Stimulated activated CD4-positive, alpha-beta T cell treated with anti-CD3 and anti-CD28 coated beads, TNF-alpha, amount 100 ng/mL, for 4 hours (primary cell): ENCODE measurements at places on chromosomes 1 and 21.

DNA sequence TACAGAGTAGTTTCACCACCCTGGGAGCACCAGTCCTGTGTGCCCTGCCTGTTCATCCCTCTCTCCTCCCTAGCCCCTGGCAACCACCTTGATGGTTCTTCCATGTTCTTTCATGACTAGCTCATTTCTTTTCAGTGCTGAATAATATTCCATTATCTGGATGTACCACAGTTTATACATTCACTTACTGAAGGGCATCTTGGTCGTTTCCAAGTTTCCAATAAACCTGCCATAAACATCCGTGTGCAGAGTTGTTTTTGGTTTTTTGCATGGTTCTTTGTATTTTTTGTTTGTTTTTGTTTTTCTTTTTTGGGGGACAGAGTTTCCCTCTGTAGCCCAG, 13.9 kb downstream of the TIAM1 start:
- DNase-seq: no peak

DNA sequence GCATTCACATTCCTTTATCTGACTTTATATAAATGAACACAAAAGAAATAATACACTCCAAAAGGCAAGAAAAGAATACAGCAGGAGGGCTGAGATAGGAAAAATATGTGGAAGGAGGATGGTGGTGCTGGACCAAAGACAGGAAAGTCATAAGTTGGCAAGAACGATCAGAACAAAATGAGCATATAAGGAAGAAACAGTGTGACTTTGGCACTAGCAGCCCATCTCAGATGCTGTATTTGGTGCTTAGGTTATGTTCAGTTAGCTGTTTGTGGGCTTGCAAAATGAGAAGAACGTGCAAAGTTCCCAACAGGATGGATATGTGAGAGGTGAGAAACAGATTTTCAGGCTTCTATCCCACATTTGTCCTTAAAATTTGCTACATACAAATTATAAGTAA, 719.8 kb upstream of the ADGRL4 start:
- DNase-seq: no peak

- no peak for DNase-seq
Measured at GRCh38 chr21:18244671-18245463, at the start of gene CHODL. Gene CHODL, plus strand, starts transcription at chr21:18244833. Its CDS starts 391 bp downstream, at chr21:18245224.

DNA sequence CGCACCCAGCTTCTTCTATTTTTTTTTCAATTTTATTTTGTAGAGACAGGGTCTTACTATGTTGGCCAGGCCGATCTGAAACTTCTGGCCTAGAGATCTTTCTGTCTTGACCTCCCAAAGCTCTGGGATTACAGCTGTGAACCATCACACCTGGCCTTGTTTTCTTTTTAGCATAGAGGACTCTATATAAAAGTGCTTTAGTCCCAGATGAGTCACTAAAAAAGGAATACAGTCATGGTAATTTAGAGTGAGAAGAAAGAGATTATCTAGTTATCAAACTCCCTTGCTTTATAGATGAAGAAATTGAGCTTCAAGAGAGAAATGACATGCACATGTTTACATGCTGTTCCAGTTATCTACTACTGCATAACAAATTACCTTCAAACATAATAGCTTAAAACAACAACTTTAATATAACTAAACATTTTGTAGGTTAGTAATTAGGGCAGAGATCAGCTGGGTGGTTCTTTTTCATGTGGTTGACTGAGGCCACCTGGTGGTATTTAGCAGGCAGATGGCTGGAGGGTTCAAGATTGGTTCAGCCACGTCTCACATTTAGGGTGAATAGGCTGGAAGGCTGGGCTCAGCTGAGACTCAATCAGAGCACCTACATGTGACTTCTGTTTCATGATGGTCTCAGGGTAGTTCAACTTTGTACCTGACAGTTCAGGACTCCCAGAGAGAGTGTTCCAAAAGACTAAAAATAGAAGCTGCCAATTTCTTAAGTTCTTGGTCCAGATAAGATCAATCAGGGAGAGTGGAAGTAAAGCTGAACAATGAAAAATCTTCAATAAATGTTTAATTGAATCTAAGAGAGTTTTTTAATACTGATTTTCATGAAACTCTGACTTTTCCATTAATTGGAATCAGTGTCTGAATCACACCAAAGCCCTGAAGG, 16.9 kb upstream of the MTF2 start:
- no peak for DNase-seq

DNA sequence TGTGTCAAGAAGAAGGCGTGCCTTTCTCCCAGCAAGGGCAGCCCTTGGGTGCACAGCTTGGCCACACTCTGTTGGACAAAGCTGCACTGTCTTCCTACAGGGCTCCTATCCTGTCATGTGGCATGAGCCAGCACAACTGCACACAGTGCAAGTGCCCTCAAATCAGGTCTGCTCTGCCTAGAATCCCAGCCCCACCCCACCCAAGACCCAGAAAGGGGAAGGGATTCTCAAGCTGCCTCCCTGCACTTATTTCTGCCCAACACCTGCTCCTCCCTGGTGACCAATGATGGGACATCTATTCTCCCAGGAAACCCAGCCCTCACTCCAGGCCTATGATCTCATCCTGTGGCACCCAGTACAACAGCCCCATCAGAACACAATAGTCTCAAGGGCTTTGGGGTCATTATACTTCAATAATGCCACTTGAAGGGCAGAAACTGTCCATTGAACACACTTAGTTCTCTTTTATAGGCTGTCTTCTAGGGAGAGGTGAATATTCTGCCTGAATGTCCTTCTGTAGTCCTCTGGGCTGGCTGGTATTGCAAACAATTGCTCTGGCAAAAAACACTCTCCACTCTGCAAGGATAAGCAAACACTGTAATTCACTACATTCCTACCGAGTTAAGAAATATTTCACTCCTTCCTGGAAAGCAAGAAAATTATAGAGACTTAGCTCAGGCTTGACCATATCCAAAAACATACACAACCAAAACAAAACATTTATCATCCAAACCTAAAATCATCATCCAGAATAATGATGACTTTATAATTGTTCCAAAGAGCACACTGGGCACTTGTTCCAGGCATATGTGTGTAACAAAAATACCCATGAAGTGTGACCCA, 43.1 kb upstream of the IGSF3 start:
- DNase-seq: no peak

DNA sequence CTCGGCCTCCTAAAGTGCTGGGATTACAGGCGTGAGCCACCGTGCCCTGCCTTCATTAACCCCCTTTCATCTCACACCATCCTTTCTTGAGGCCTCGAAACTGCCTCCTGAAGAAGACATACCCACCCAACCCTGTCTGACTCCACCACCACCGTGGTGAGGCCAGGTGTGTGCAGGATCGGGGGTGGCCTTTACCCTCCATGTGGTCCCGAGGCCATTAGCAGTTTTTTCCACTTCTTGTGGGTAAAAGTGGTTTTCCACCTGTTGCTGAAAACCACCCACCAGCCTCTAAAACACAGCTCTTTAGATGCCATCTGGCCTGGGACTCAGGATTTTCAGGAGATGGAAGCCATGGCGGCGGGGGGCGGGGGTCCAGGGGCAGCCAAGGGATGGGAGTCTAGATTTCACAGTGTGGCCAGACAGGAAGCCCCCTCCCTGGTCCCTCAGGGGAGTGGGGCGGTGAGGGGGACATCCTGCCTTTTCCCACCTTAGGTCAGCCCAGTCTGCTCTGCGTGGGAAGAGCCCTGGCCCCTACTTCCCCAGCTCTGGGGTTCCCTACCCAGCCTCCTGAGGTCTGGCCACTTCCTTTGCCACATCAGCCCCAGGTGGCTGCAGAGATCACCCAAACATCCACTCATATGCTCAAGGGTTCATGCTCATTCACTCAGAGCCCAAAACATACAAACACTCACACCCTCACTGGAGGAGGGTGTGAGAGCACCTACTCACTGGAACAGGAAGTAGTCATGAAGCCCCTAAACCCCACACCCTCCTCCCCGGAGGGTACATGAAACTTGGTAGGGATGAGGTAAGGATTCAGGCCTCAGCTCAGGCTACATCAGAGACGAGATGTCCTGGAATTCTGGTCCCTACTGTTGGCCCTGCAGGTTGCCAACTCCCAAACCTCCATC, 2.3 kb downstream of the FGR start:
- DNase-seq: no peak

DNA sequence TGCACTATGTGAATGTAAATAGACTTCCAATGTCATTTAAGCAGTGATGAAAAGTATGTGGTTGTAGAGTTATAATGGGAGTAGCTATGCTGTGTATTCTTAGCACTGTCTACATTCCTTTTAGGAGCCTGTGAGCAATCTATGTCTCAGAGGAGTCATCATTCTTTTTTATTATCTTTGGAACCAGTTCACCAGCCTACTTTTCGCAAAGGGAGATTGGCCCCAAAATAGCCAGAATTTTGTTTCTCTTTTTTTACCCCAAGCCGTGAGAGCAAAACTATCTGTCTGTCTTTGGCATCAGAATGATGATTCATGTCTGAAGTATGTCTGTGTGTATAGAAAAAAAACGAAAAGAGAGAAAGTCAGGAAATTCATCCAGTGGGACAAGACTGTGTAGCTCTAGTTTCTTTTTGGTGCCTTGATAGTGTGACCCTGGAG, 44.2 kb downstream of the OSBPL9 start:
- no peak for DNase-seq

DNA sequence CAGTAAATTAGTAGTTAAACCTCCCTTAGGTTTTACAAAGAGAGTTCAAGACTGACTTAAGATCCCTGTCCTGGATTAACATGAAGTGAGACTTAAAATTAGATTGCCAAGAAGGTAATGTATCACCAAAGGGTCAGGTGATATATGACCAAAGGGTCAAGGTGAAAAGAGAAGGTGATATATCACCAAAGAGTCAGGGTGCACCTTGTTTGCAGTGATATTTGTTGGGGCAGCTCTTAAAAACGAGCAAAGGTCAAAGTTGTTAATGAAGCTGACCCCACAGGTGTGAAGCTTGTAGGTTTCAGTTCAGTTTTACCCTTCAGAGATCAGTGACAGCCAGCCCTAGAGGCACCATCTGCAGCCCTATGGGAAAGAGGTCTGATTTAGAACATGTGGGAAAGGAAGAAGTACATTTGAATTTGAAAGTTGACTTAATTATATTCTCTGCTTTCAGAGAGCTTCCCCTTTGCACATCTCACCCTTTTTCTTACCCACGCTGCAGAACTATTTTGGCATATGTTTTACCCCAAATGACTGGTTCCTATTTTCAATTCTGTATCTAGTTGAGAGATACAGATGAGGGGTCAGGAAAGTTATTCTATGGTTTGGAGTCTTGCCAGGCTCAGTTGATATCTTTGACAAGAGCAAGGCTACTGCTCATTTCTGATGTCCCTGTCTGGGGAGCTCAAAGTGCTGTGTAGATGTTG, 170.8 kb downstream of the S1PR1 start:
- no peak for DNase-seq

GRCh38 chr1:116218922-116219321, 107.7 kb downstream of the MAB21L3 start:
- no peak for DNase-seq

GRCh38 chr21:25557180-25557579, 50.1 kb downstream of the MRPL39 start:
- DNase-seq: no peak

- DNase-seq: no peak
Measured at GRCh38 chr1:24905355-24905978, 24.6 kb downstream of the RUNX3 start.

GRCh38 chr1:242017580-242018233, 18.8 kb upstream of the MAP1LC3C start:
- peak; percentile 3 for DNase-seq

- DNase-seq: no peak
Measured at GRCh38 chr1:53319296-53320101, 8.4 kb downstream of the LRP8 start.

GRCh38 chr1:17594026-17594425, 54.5 kb downstream of the ARHGEF10L start:
- no peak for DNase-seq

DNA sequence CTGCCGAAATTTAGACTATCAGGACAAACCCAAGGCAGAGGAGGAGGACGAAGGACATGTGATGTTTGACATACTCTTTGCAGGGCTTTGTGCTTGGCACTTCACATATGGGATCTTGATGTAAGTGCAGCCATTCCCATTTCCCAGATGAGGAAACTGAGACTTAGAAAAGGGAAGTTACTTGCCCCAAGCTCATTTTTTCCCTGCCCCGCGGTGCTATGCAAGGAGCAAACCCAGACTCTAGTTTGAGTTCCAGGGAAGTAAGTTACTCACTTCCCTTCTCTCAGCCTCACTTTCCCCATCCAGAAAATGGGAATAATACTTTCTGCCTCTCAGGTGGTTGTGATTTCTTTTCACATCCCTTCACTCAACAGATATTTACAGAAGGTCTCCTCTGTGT, 4.5 kb upstream of the FOXO6 start:
- no peak for DNase-seq

DNA sequence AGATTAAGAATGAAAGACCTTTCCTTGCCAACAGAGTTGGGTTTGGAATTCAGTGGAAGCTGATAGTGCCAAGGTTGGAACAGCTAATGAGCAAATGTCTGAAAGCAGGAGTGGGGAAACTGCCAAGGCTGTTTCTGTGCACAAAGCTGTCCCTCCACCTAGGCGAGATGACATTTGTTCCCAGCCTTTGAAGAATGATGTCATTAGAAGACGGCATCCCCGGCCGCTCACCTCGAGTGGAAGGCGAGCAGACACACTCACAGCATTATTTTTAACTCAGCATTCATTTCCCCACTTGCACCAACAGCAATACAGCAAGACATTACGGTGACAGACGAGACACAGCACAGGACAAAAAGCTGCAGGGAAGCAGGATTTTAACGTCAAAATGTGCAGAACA, 463.9 kb downstream of the PCP4 start:
- no peak for DNase-seq

- no peak for DNase-seq
Measured at GRCh38 chr1:203101813-203102634, 16.2 kb upstream of the MYOG start.

- no peak for DNase-seq
Measured at GRCh38 chr1:225694151-225694603, 41.3 kb upstream of the ENAH start.

- no peak for DNase-seq
Measured at GRCh38 chr1:66505671-66506392, 28.1 kb upstream of the SGIP1 start.

DNA sequence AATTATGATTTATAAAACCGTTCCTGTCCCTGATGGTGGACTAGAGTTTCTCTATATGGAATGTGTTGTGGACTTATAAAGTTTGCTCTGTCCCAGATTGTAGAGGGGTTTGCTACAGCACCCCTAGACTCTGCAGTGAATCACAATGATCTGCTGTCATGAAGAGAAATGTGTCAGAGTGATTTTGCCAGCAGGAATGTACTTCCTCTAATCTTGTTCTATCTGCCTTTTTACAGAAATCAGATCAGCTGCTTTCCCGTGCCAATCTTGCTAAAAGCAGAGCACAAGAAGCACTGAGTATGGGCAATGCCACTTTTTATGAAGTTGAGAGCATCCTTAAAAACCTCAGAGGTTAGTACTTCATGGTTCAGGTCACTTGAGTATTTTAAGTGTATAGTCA, 52.0 kb downstream of the LAMC2 start:
- no peak for DNase-seq
